A673 (cell line): ENCODE measurements at places on chromosomes 7 and 10.

DNA sequence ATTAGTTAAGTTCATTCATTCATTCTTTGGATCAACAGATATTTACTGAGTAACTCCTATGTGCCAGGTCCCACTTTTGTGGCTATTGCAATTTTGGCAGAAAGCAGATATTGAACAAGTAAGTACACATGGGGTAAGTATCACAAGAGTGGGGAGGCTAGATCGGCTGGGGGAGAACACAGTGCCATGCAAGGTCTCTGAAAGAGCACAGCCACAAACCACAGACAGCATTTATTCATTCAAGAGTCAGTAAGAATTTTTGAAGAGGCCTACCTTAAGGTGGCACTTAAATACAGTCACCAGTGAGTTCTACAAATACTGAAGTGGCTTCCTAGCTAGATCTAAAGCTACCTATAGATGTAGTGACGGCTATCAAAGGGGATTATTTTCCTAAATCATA lies 304.2 kb downstream of the RNLS start:
- no peak for DNase-seq

- no peak for DNase-seq
These were observed 217.3 kb downstream of the SNX10 start for GRCh38 chr7:26508917-26509316.

- no peak for DNase-seq
These were observed 185.5 kb downstream of the ZNF365 start for GRCh38 chr10:62559481-62560200.

GRCh38 chr10:48307711-48308018 lies 1.2 kb downstream of the MAPK8 start:
- DNase-seq, result no peak

- peak; percentile 91 for DNase-seq
These were observed 139.3 kb downstream of the GLI3 start for GRCh38 chr7:42097752-42098151.

DNA sequence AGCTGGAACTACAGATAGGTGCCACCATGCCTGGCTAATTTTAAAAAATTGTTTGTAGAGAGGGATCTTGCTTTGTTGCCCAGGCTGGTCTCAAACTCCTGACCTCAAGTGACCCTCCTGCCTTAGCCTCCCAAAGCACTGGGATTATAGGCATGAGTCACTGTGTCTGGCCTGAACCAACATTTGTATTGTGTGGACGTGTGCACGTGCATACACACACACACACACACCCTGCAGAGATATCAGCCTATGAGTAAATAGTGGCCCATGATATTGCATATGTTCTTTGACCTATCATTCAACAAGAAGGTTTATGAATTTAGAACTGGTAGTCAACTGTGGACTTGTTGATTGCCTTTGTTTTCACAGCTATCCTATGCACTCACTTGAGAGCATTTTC lies 161.6 kb downstream of the BAMBI start:
- no peak for DNase-seq

DNA sequence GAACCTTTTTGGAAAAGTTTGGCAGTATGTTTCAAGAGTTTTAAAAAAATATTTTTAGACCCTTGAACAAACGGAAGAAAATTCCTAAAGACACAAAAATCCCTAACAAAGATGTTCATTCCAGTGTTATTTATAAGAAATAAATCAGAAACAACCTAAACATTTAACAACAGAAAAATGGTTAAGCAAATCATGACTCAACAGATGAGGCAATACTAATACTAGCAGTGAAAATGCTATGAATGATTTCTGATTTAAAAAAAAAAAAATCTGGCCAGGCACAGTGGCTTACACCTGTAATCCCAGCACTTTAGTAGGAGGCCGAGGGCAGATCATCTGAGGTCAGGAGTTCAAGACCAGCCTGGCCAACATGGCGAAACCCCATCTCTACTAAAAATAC lies 61.0 kb downstream of the ARHGAP12 start:
- no peak for DNase-seq

DNA sequence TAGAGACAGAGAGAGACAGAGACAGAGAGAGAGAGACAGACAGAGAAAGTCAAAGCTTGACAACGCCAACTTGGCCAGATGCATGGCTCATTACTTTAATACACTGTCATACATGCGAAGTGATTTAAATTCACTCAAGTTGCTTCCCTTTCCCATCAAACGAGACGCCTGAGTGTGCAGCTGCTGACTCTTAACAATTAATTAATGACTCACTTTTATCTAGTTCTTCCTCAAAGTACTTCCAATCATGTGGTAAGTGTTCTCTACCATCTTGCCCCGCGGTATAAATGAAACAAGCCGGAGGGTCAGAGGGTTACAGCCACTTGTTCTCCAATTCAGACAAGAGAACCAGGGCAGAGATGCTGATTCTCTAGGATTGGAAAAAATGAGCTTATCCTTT lies 90.8 kb downstream of the SFMBT2 start:
- DNase-seq, result no peak

- no peak for DNase-seq
These were observed 64.2 kb downstream of the ARMC3 start for GRCh38 chr10:22992075-22992474.

DNA sequence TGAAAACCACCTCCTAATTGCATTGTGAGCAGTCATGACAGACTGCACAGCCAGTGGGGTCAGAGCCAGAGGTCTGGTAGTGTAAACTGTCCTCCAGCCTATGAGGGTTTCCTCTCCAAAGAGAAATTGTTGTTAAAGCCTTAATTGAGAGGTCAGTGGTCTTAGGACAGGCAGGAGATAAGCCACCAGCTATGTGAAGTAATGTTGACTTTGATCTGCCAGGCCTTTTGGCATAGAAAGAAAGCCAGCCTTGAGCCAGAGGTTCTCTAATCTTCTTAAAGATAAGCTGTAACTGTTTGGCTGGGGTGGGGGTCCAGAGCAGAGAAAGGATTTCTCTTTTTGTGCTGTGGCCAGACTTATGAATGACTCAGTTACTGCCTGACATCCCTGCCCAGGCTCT lies 248.4 kb downstream of the WDR11 start:
- DNase-seq, result no peak

GRCh38 chr7:142010952-142011548 lies 15.4 kb downstream of the MGAM start:
- DNase-seq, result no peak

GRCh38 chr7:26681819-26682418 lies 182.5 kb downstream of the SKAP2 start:
- peak; percentile 37 for DNase-seq

DNA sequence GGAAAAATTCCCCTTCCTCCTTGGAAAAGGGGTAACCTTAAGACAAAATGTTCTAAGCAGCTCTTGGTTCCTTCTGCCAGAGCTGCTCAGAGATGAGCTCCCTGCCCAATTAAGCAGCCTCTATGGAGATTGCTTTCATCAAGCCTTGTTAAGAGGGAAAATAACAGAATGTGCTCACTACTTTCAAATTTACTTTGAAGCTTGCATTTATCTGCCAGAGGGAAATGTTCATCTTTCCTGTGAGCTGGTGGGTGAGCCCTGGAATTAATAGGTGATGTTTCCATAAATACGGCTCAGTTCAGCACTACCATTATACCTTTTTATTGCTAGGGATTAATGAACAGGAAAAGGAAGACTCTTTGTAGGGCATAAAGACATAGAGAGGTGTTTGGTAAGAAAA lies 549.0 kb downstream of the REEP3 start:
- no peak for DNase-seq

DNA sequence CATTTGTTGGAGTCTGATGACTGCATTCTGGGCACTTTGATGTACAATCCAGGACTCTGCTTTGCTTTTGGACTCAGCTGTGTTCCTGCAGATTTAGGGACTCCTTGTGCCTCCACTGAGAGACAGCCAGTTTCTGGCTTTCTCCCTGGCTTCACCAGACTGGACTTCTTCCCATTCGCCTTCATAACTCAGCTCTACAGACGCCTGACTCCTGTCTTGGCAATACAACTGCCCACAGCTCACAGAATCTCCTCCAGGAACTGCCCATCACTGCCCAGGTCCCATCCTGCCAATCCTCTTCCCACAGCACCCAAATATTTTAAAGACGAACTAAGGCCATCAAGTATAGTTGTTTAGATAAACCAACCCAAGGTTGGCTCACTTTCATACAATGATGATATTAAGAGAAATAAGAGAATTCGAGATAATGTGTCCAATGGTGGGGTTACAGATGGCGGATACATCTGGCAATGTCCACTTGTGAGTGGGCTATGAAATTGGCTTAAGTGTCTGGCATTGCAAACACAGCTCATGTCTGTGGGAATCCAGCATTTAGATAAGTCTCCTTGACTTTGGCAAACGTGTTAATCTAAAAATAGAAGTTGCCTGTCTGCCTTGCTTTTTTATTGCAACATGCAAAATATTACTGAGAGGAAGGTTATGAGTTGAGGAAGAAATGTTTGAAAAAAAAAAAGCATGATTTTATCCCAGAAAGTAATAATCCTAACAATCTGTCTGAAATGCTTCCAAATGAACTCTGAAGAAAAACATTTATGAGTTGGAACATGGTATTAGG lies 95.1 kb downstream of the ITGA8 start:
- no peak for DNase-seq

GRCh38 chr10:117137031-117137910 lies 799 bp downstream of the VAX1 start:
- peak; percentile 81 for DNase-seq
